CD4-positive, alpha-beta T cell treated with Interleukin-6 at 100 ng/mL for 8 hours (primary cell): ENCODE measurements at places on chromosomes 16 and 17.

GRCh38 chr17:70307430-70308225 lies 138.3 kb downstream of the KCNJ2 start:
- no peak for DNase-seq

GRCh38 chr17:83050651-83051395 lies 28.6 kb upstream of the METRNL start:
- DNase-seq: no peak

DNA sequence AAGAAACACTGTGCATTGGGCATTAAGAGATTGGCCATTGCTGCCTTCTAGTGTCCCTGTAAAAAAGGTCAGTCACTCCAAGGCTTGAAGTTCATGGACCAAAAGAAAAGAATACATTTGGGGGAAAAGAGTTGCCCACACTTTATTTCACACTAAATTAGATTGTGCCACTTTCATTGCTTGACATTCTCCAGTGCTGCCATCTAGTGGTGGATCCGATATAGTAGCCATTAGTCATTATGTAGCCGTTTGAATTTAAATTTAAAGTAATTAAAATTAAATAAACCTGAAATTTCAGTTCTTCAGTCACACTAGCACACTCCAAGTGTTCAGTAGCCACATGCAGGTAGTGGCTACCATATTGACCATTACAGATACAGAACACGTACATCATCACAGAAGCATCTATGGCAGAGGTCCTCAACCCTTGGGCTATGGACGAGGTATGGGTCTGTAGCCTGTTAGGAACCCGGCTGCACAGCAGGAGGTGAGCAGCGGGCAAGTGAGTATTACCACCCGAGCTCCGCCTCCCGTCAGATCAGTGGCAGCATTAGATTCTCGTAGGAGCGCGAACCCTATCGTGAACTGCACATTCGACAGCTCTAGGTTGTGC lies 21.9 kb upstream of the CDH5 start:
- peak; percentile 33 for DNase-seq

- DNase-seq: no peak
Observed at GRCh38 chr17:14510136-14510535, 209.3 kb downstream of the HS3ST3B1 start.

DNA sequence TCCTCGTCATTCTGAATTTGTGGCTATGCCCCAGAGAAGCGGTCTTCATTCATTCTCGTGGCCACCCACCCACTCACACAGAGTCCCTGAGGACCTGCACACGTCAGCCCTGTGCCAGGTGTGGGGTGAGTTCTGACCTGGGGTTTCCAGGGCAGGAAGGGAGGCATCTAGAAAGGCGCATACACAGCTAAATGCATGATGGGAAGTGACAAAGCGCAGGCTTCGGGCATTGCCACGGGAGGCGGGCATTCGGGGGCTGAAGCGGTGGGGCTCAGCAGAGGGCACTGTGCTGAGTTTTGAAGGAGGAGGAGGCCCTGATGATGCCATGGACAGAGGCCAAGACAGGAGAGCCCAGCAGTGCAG lies 10.9 kb downstream of the UBALD2 start:
- DNase-seq: no peak

GRCh38 chr16:12096157-12096777 lies 119.7 kb downstream of the SNX29 start:
- DNase-seq: no peak

DNA sequence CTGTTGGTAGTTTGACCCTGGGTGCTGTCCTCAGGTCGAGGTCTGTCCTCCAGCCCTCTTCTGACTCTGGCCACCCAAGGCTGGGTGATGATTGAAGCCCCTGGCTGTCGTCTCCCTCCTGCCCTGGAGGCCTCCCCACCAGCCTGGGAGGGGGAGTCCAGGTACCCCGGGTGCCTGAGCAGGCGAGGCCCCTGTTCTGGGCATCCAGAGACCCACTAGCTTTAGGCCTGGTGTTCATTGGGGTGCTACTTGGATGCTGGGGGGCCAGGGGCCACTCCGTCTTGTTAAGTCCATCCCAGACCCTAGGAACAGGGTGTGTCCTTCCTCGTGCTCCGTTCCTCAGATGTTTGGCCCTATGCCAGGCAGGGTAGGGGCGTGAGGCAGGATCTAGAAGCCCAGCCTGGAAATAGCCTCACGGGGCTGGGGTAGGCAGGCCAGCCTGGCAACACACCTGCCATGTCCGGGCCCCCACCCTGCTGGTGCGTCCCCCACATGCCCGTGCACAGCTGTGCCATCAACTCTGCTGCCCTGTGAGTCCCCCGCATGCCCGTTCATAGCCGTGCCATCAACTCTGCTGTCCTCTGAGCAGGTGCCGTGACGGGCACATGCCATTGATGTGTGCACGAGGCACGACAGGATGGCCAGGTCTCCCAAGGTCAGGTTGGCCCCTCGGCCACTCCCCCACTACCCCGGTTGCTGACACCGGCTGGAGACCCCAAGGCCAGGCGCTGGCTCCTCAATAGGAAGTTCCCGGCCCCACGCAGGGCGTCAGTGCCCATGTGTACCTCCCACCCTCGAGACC lies 36.9 kb downstream of the GINS2 start:
- no peak for DNase-seq

GRCh38 chr16:30041841-30042240 lies 10.8 kb upstream of the TLCD3B start:
- DNase-seq: peak; percentile 19

GRCh38 chr17:1491443-1492248 lies 840 bp downstream of the MYO1C start:
- DNase-seq: no peak
